Esophagus mucosa (tissue), 1 donor: ENCODE measurements at places on chromosomes 1 and 21. TPM values are rescaled to one million over a fixed set of nuclear protein-coding genes. Genes with fewer than 3 reads are reported as not detected.

- peak; percentile 37 for ATAC-seq
Measured at GRCh38 chr1:14969006-14969405, 184.5 kb upstream of the TMEM51 start.

DNA sequence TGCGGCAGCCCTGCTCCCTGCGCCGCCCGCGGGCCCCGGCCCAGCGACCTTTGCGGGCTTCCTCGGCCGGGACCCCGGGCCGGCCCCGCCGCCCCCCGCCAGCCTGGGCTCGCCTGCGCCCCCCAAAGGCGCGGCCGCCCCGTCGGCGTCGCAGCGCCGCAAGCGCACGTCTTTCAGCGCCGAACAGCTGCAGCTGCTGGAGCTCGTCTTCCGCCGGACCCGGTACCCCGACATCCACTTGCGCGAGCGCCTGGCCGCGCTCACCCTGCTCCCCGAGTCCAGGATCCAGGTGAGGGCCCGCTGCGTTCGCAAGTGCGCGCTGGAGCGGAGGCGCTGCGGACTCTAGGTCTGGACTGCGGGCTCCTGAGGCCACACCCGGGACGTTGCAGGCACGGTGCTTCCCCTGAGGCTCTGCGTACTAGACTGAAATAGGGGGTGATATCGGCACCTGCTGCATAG, 351 bp downstream of the MIXL1 start:
- peak; percentile 58 for ATAC-seq

DNA sequence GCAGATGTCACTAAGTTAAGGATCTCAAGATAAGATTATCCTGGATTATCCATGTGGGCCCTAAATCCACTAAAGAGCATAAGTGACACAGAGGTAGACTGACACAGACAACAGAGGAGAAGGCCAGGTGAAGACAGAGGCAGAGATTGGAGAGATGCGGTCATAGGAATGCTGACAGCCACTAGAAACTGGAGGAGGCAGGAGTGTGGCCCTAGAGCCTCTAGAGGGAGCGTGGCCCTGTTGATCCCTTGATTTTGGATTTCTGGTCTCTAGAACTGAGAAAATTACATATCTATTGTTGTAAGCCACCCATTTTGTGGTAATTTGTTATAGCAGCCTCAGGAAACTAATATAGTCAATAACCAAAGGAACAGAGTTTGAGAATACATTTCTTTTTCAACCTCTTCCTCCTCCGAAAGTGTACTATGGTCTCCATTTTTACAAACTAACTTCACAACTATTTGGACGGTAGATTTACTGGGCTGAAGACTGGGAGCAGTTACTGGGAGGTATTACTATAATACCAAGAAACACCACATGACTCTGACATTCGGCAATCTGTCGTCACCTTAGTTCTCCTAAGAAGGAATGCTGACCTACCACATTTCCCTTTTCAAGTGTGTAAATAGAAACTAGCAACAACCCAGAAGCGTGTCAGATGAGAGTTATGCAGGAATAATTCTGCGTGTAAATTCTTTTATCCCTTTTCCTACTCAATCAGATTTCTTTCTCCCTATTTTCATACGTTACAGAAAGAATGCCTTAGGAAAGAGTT, 116.0 kb upstream of the ZNHIT6 start:
- ATAC-seq, result no peak

GRCh38 chr1:230581446-230582079, 60.7 kb upstream of the COG2 start:
- no peak for ATAC-seq

DNA sequence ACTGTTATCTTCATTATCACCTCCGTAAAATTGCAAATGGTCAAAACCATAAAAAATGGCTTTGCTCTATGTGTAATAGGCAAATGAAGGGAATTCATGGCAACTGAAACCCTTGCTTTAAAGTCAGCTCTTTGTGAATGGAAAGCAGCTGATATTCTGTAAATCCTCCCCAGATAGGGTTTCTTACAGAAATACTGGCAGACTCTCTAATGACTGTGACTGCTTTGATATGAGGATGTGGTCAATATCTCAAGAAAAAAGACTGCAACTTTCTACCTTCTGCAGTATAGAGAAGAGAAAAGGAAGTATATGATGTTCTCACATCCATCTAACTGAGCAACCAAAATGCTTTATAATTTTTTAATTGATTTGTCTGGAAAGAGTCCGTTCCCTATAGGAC, 193.1 kb downstream of the ST6GALNAC3 start:
- no peak for ATAC-seq

DNA sequence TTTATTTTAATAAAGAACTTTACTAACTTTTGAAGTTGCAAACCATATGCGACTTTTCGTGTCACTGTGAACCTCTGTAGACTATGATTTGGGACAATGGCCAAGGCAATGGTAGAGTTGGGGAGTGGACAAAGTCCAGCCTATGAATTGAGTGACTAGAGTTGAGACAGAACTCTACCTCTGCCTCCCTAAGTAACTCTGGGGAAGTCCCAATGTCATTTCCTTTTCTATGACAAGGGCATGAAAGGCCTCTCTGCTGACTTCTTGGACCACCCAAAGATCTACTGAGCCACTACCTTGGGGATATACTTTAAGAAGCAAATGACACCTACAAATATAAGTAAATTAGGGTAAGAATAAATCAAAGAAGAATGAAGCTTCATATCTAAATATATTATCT, 19.3 kb downstream of the BEND5 start:
- no peak for ATAC-seq

DNA sequence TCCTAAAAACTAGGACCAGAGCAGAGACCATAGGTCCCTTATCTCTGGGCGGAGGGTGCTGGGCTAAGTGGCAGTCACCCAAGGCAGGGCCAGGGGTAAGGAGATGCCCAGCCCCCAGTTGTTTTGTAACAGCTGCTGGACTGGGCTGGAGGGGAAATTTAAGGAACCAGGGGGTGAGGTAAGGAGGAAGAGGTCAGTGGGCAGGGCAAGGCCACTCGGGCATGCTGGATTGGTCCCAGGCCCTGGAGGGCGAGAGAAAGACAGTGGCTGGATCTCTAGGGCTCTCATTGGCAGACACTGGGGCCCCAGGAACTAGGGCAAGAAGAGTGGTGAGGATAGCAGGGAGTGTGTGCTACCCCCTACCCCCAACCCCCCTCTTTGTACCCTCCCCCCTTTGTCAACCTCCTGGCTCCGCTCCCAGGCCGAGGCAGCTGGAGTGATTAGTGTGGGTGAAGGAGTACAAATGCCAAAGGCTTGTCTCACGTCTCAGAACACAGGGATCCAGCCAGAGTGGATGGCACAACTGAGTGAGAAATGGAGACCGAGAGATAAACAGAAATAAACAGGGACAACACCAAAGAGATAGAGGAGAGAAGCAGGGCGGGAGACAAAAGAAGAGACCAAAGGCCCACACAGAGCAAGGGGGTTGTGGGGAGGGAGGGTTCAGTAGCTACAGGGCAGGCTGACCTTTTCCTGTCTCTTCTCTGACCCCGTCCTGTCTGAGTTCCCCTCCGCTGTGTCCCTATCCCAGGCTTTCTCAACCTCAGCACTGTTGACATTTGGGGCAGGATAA, 20.5 kb upstream of the THRAP3 start:
- peak; percentile 21 for ATAC-seq

DNA sequence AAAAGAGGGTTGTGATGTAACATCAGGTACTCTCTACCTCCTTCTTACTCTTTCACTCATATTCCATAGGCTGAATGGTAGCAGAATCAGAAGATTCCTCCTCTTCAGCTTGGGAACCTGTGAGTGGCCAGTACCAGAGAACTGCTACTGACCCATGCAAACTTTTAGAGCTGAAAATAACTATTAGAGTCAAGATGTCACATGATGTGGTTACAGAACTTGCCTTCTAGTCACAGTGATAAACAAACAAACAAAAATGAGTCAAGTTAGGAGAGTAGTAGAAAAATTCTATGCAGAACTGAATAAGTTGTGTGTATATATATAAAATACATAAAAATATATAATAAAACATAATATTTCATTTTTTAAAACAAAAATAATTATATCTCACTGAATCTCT, 47.6 kb upstream of the RGS1 start:
- ATAC-seq, result no peak

DNA sequence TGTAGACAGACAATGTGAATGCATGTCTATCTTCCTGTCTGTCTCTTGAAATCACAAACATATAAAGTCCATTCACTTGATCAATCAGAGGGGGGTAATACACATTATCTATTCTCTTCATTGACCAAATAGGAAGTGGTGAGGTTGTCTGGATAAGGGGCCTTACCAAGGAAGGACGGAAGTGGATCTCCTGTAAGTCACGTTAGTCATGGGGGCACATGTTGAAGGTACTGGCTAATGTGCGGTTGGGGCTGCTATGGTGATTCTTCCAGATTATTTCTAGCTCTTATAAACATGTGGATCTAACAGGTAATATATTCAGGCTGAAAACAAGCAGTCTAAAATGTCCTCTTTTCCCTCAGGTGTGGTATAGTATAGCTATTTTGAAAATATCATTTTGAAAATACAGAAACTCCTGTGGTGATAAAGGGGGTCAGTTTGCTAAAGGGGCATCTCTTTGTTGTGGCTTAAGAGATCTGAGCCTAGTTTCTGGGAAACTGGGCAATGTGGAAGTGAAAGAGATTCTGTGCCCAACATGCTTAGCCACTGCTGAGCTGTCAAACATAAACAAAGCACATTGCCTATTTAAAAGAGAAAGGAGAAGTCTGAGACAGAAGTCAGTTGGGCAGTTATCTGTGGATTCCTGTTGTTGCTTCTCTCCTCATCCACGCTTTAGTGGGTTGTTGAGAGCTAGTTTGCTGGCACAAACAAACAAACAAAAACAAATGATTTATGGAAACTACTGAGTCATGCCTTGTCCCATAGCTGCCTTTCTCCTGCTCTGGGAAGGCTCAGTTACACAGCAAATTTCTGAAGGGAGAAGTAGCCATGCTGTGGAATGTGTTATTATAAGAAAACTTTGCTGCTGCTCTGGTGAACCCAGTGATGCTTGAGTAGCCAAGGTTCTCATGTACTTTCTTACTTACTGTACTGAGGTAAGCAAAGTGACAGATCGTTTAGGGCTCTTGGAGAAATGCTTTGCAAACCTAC, 166.9 kb downstream of the HLX start:
- peak; percentile 60 for ATAC-seq

DNA sequence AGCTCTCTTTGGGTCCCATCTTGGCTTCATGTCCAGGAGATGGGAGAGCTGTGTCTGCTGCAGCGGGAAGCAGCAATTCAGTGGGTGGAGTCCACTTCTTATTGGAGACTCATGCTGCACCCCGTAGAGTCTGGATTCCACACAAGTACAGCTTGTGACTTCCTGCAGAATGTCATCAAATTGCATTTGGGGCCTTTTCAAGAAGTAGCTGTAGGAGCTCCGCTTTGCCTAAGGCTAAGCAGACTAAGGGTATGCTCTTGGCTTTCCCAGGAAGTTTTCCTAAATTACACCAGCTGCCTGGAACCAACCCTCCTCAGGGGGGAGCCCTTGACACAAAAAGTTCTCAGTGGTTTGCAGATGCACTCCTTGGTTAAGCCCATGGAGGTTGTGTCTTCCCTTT, 5.7 kb upstream of the MOB3C start:
- peak; percentile 49 for ATAC-seq

GRCh38 chr1:78375996-78376395, 114.8 kb upstream of the PTGFR start:
- ATAC-seq, result no peak

DNA sequence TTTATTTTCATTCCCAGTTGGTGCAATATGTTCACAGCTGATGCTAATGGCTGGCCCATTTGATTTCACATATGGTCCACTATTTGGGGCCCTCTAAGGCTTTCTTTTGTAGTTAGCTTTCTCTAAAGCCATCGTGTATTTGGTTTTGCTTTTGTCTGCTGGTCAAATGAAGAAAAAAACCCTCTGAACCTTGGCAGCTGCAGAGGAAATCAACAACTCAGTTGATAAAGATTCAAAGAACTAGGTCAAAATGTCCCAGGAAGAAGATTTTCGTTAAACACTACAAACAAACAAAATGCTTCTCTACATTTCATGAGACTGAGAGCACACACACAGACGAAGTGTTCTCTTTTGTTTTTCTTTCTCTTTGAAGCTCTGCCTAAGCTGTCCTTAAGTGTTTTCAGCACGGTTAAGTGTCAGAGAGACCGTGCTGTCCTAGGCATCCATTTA, 655.0 kb downstream of the RWDD3 start:
- no peak for ATAC-seq

- no peak for ATAC-seq
Measured at GRCh38 chr1:55286856-55287602, 71.9 kb upstream of the USP24 start.

- no peak for ATAC-seq
Measured at GRCh38 chr1:225543350-225543749, 109.6 kb downstream of the ENAH start.

Gene TMEM82
- total RNA-seq, result not detected

Gene DNAH14
- total RNA-seq, result 5.9 TPM

Gene RHEX
- total RNA-seq, result 0.48 TPM

Gene OR2L5
- not detected for total RNA-seq
